ENCODE measurements at places on chromosomes 12 and 14.

DNA sequence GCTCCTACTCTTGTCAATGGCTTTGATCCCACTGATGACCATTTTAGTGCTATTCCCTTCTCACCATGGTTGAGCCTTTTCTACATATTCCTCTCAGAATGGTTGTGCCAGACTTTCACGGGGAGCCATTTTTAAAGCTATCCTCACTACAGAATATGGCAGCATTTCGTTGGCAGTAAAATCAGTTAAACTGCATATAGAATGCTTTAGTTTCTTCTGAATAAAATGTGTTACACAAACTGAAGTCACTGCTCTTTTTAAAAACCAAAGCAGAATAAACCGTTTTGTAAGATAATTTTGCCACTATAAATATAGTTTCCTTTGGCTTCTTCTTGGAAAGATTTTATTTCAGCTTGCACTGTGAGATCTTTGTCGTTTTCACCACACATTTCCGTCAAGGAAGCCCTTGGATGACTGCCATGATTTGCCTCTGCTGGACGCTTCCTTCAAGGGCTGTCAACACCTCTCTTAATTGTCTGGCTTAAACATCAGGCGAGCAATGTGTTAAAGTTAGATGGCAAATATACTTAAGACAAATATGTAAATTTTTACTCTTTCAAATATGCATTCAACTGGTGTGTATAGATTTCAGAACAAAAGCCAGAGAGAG, 624.2 kb downstream of the DIO2 start:
- no peak for DNase-seq

GRCh38 chr12:68559984-68560850, 50.5 kb upstream of the RAP1B start:
- DNase-seq: no peak

- DNase-seq: no peak
Measured at GRCh38 chr12:123075646-123076171, 75.2 kb downstream of the PITPNM2 start.

- no peak for DNase-seq
Measured at GRCh38 chr12:52209321-52209720, 17.5 kb upstream of the KRT80 start.

- no peak for DNase-seq
Measured at GRCh38 chr14:39581474-39581873, 149.2 kb upstream of the FBXO33 start.

GRCh38 chr12:56150563-56150962, 1.8 kb upstream of the MYL6B start:
- DNase-seq: no peak

DNA sequence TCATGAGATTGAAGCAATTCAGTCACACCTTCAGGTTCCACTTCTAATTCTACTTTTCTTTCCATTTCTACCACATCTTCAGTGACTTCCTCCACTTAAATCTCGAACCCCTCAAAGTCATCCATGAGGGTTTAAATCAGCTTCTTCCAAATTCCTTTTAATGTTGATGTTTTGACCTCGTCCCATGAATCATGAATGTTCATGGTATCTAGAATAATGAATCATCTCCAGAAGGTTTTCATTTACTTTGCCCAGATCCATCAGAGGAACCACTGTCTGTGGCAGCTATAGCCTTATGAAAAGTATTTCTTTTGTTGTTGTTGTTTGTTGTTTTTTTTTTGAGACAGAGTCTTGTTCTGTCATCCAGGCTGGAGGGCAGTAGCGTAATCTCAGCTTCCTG, 7.6 kb downstream of the RXYLT1 start:
- no peak for DNase-seq

- DNase-seq: no peak
Measured at GRCh38 chr14:87542288-87542687, 450.7 kb downstream of the GALC start.

DNA sequence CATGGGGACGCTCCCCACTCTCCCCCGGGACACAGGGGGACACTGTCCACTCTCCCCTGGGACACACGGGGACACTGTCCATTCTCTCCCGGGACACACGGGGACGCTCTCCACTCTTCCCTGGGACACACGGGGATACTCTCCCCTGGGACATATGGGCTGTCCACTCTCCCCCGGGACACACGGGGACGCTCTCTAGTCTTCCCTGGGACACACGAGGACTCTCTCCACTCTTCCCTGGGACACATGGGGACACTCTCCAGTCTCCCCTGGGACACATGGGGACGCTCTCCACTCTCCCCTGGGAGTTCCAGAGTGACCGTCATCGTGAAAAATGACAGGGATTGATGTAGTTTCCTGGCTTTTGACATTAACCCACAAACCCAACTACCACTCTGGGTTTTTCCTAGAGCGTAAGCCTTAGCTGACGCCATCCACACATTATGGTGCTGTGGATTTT, 3.0 kb upstream of the P2RX2 start:
- DNase-seq: no peak

DNA sequence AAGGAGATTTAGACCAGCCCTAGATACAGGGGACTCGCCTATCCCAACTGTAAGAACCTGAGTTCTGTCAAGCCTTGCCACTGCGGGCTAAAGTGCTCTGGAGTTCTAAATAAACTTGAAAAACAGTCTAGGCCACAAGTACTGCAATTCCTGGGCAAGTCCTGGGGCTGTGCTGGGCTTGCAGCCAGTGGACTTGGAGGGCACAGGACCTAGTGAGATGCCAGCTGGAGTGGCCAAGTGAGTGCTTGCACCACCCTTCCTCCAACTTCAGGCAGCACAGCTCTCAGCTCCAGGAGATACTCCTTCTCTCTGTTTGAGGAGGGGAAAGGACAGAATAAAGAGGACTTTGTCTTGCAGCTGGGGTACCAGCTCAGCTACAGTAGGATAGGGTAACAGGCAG, 307.6 kb upstream of the FBXO33 start:
- DNase-seq: no peak

DNA sequence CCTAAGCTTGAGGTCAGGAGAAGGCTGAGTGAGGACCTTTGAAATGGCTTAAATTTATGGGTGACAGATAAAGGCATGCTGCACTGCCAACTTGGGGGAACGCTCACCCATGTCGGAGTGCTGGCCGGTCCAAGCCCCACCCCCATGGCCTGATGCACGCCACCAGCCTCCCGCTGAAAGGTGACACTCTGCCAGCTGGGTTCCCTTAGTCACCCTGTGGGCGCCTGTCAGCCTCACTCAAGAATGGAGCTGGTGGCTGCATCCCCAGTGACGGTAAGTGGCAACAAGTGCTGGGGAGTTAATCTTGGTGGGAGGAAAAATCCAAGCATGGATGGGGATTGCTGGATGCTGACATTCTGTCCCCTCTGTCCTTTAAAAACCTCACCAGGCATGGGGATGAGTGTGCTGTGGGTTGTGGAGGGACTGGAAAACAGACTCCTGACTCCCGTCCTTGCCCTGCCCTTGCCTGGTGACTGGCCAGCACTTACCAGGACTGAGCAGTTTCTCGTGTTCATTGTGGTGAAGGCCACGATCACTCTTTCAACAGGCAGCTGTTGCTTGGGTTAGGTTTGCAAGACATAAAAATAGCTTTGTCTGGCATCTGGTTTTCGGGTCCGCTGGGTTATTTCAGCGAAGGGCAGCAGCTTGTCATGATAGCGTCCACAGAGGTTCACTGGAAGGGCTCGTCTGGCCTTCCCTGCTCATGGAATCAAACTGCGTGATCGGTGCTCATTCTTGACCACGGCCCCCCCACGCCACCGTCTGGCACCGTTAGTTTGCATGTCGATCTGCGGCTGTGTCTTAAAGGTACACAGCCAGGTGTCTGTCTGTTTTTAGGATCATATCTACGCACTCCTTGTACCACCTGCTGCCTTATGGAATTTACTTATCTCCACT, 15.0 kb downstream of the ACACB start:
- no peak for DNase-seq

DNA sequence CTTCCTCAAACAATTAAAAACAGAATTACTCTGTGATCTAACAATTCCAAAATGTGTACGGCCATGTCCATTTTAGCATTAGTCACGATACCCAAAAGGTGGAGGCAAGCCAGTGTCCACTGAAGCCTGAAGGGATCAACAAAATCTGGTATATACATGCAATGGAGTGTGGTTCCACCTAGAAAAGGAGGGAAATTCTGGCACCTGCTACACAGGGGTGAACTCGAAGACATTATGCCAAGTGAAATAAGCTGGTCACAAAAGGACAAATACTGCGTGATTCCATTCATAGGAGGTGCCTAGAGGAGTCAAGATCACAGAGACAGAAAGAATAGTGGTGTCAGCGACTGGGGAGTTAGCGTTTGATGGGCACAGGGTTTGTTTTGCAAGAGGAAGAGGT, 331.4 kb downstream of the MED13L start:
- no peak for DNase-seq

GRCh38 chr14:76391981-76392690, 16.2 kb downstream of the ESRRB start:
- DNase-seq: no peak

- DNase-seq: no peak
Measured at GRCh38 chr14:24818058-24818822, 184.2 kb upstream of the GZMB start.

- no peak for DNase-seq
Measured at GRCh38 chr12:116331876-116332275, 54.4 kb upstream of the MED13L start.

Measured in HS-27A (cell line).